Stimulated activated CD4-positive, alpha-beta T cell treated with anti-CD3 and anti-CD28 coated beads, Interleukin-4, amount 100 ng/mL, for 4 hours (primary cell): ENCODE measurements at places on chromosomes 7 and 10.

DNA sequence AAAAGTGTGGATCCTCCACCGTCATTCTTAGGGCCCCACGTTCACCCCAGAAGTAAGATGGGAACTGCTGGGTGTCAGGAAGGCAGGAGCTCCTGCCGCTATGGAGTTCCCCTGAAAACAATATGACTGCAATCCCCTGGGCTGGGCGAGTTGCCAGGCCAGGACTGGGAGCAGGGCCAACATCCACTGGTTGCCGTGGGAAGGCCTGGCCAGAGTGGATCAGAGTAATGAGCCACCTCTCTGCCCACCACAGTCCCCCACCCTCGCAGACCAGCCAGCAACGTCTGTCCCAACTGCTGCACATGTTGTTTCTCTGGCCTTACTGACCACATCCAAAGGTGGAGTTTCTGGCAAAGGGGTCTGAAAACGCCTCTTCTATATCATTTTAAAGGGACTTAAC lies 86.6 kb downstream of the STRA8 start:
- no peak for DNase-seq

DNA sequence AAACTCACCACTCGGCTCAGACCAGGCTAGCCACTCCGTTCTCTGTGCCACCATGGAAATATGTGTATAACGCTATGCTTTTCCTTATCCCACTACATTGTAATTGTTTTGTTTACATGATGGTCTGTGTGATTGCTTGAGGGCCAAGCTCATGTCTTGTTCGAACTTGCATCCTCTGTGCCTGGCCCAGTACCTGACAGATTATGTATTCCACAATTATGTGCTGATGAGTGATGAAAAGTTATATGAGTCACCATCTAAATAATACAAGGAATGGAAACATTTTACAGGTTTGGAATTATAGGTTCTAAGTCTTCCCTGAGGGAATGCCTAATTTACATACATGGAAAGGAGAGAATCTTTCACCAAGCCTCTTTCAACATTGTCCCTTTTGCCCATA lies 137.4 kb downstream of the C7orf25 start:
- DNase-seq: no peak

DNA sequence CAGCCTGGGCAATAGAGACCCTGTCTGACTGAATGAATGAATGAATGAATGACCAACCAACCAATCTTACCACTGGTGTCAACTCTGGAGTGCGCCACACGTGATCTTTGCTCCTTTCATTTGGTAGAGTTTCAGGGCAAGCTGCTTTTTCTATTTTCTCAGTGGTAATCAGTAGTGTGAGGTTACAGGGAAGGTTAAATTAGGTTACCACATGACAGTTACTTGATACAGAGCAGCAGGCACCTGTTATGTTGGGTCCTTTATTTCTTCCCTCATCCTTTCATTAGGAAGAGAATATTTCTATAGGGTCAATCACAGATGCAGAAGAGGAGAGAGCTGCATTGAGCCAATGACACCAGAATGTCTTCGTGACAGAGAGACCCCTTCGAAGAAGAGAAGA lies 167.8 kb downstream of the KIAA1217 start:
- DNase-seq: no peak

DNA sequence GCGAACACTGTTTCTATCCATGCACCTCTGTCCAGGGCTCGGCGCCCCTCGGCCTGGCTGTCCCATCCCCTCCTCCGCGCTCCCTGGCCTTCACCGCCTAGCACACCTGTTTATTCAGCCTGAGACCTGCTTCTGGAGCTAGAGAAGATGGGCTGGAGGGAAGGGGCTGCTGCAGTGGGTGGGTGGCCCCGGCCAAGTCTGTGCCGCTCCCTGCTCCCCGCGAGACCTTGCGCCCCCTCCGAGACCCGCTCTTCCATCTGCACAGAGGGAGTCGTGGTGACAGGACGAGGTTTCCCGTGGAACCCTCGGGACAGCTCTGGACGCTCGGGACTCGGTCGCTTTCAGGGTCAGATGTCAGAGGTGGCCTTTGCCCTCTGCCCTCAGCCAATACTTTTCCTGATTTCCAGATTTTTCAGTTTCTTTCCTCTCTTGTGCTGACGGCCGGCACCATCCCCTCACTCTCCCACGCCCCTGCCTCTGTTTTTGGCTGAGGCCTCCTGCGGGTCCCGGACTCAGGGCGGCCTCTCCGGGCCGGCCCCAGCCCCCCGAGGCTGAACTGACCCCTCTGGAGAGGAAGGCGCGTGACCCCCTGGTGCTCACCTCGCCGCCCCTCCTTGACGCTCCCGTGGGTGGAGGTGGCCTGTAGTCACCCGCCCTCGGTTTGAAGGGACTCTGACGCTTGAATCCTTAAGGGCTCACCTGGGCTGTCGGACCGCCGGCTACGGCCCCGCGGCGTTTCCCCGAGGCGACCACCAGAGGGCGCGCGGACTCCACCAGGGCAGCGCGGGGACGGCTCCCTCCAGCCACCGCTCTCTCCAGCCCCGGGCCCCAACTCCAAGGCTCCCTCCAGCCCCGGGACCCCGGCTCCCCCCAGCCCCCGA lies 15.6 kb downstream of the SHH start:
- peak; percentile 48 for DNase-seq

GRCh38 chr10:12063483-12063818 lies 5.3 kb upstream of the DHTKD1 start:
- no peak for DNase-seq

DNA sequence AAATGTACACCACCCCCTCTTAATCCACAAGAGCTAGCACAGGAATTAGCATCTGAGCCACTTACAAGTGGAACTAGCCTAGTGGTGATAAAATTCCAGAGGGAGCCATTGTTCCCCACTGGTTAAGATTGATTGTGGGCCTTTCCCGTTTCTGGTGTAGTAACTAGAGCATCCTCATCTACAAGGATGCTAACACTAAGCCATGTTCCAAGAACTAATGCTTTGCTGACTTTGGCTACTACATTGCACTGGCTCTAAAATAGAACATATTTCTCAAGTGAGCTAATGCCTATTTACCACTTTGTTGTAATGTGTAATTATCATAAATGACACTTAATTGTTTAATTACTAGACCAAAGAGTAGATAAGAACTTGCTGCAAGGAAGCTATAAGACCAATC lies 143.7 kb downstream of the FZD1 start:
- DNase-seq: no peak

GRCh38 chr10:99387541-99387940 lies 42.9 kb downstream of the GOT1 start:
- no peak for DNase-seq

DNA sequence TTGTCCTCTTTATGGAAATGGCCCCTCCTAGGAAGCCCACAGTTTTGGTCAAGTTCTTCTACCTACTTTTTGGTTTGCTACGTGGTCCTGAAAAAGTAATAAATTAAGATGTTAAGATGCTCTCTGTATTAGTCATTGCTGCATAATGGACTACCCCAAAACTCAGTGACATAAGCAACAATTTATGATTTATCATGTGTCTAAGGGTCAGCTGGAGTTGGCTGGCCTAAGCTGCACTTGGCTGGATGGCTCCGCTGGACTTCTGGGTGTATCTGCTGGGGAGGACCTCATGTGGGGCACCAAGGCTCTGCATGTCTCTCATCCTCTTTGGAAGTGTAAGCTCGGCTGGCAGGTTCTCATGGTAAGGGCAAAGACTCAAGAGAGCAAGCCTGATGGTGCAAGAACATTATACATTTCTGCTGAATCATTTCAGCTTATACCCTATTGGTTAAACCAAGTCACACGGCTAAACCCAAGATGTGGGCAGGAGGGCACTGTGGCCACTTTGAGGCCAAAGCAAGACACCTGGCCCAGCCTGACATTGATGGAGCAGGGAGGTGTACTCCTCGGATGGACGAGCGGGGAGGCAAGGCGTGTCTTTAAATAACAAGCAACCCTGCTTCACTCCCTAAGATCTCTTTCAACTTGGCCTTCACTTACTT lies 47.7 kb downstream of the TBXAS1 start:
- DNase-seq: no peak

DNA sequence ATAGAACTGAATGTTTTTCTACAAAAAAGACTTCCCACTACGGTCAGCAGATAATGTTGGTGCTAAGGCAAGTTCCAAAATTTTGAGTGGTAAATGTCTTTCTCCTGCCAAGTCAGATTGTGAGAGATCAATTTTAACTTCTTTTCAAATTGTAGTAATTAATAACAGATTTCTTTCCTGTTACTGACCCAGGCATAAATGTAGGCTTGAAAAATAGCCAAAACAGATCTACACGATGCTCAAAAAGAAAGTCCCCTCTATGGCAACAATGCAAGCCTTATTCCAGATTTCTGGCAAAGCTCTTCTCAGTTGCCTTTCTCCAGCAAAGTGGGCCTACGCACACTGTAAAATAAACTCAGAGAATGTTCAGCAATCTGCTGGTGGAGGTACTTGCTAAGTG lies 641.0 kb upstream of the NRP1 start:
- no peak for DNase-seq
